Activated naive CD8-positive, alpha-beta T cell treated with anti-CD3 and anti-CD28 coated beads, Interleukin-2, amount 10 ng/mL, durations not matched to agents 7 days and 5 days (primary cell): ENCODE measurements at places on chromosomes 12 and 14. TPM values are rescaled to one million over a fixed set of nuclear protein-coding genes. Genes with fewer than 3 reads are reported as not detected.
A peak's percentile ranks its signal among the peaks of the same experiment; 100 is the strongest.

DNA sequence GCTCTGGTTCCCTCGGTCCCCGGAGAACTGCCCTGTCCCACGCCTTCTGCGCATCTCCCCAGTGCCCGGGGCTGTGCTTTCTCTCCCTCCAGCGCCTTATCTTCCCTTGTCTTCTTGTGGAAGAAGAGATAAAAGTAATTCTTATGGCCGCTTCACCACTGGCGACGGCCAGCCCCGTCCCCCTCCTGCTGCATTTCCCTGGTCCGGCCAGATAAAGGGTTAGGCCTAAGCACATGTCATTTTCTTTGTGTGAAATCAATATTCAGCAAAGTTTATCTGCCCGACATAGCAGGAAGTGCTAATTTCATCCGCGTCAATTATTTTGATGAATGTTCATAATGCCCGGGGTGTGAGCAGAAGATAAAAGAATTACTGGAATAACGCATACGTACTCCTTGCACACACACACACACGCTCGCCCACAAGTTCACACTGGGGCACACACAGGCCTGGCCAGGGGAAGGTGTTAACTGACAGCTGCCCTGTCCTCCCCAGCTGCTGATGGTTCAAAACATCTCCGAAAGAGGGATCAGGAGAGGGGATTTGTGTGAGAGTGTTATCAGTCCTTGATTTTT, 177.7 kb upstream of the LHX5 start:
- peaks cover 19% of the 10 kb centered on the region for H3K27me3 ChIP-seq
- H3K36me3 ChIP-seq: no peaks in the 10 kb centered on the region
- no peak overlapping the region for H3K4me3 ChIP-seq
- no peak overlapping the region for H3K27ac ChIP-seq
- no peaks in the 10 kb centered on the region for H3K4me1 ChIP-seq

GRCh38 chr12:18246066-18246465, 15.3 kb upstream of the PIK3C2G start:
- H3K36me3 ChIP-seq: no peaks in the 10 kb centered on the region
- H3K4me3 ChIP-seq: no peak overlapping the region
- no peaks in the 10 kb centered on the region for H3K4me1 ChIP-seq

GRCh38 chr12:127179176-127179575, 1087.8 kb upstream of the TMEM132C start:
- no peaks in the 10 kb centered on the region for H3K4me1 ChIP-seq
- no peak overlapping the region for H3K4me3 ChIP-seq
- DNase-seq: no peak
- no peak overlapping the region for H3K27ac ChIP-seq
- no peaks in the 10 kb centered on the region for H3K27me3 ChIP-seq
- no peaks in the 10 kb centered on the region for H3K36me3 ChIP-seq

GRCh38 chr12:126139355-126139754, 1074.1 kb downstream of the AACS start:
- H3K4me3 ChIP-seq: no peak overlapping the region
- H3K27ac ChIP-seq: no peak overlapping the region
- no peaks in the 10 kb centered on the region for H3K36me3 ChIP-seq

DNA sequence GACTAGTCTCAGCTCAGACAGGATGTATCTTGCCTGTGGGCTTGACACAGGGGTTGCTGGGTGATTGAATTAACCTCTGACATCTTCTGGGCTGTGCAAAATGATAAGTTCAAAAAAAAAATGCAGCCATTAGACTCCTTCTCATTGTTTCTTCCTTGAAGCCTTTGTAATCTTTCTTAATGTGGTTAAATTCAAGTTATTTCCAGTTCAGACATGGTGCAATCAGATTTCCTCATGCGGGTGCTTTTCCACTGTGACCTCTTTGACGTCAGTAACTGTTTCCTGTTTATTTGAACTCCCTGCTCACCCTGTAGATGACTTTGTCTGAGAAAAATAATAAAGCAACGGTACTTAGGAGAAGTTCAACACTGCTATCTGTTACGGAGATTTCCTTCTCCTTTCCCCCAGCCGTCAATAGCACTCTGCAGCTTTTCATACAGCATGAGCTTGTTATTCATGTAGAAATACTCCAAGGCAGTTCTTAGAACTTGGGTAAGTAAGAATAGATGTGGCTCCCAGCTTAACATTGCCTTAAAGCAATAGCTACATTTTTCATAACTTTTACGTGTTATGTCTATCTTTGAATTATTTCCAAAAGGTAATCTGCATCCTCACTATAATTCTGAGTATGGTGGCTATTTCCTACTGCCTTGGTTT, 155.5 kb downstream of the PRKCH start:
- peak overlapping the region; percentile 96 for H3K27ac ChIP-seq
- no peak for DNase-seq
- peak overlapping the region; percentile 82 for H3K4me3 ChIP-seq

DNA sequence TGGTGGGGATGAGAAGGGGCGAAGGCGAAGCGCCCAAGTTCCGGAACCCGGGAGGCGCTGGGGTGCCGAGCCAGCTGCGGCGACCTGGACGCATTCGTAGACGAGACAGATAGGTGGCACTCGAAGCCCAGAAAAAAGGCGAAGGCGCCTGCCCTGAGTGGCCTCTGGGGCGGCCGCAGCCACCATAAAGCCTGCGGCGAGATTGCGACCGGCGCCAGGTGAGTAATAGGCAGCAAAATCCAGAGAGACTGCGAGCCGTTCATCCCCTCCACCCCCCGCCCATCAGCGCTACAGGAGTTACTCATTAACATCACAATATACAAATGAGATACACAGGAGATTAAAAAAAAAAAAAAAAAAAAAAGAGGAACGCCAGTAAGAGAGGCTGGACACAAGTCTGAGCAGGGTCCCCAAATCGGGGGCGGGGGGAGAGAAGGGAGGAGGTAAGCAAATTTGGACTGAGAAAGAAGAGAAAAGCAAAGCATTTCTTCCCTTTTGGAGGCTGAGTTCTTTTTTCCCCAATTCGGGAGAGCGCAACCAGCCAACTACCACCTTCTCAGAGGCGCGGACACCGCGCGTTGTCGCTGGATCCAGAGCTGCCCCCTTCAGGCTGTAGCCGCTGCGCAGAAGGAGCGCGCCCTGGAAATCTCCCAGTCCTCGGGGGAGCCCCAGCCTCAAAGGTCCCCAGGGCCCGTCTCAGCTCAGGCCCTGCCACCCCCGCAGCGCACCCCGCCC, 15.7 kb downstream of the TBX3 start:
- peaks cover 8% of the 10 kb centered on the region for H3K4me1 ChIP-seq
- no peak overlapping the region for H3K4me3 ChIP-seq
- H3K27ac ChIP-seq: no peak overlapping the region
- peak; percentile 33 for DNase-seq
- no peaks in the 10 kb centered on the region for H3K36me3 ChIP-seq

- no peak overlapping the region for H3K27ac ChIP-seq
- peaks cover 39% of the 10 kb centered on the region for H3K4me1 ChIP-seq
- H3K27me3 ChIP-seq: no peaks in the 10 kb centered on the region
These were observed 2.5 kb downstream of the FUT8 start for GRCh38 chr14:65414961-65415589.

DNA sequence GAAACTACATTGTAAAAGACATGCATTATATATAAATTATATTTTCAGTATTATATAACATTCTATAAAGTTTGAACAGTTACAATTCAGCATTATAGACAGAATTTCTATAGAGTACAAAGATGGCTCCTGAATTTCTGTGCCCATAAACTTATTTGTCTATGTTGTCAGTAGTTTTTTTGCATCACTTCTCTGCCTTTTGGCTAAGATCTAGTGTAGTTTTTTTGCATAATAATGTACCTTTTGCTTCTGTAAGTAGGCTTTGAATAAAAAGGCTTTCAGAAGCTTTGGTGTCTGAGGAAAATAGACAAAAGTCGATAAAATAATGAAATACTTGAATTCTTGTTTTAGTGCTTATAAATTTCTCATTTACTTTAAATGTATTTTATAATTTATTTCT, 11.1 kb downstream of the DNAL1 start:
- no peaks in the 10 kb centered on the region for H3K27me3 ChIP-seq
- no peak overlapping the region for H3K4me3 ChIP-seq
- H3K36me3 ChIP-seq: peaks cover 5% of the 10 kb centered on the region
- no peak overlapping the region for H3K27ac ChIP-seq

DNA sequence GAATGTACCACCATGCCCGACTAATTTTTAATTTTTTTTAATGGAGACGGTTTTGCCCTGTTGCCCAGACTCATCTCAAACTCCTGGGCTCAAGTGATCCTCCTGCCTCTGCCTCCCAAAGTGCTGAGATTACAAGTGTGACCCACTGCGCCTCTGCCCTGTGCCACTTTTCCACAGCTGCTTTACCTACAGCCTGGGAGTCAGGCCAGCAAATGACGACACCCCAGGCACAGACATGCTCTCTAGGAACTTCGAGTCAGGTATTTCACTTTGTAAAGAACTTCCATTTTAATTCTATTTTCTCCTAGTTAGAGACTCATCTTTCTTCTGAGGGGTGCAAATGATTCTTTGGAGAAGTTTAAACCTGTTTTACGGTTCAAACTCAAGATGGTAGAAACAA, 89.0 kb downstream of the ETV6 start:
- DNase-seq: no peak
- peaks cover 7% of the 10 kb centered on the region for H3K4me1 ChIP-seq
- no peak overlapping the region for H3K27ac ChIP-seq

GRCh38 chr12:4174417-4174816, 99.1 kb upstream of the CCND2 start:
- no peak for DNase-seq
- H3K36me3 ChIP-seq: peaks cover 2% of the 10 kb centered on the region
- H3K27me3 ChIP-seq: no peaks in the 10 kb centered on the region
- H3K4me3 ChIP-seq: no peak overlapping the region

DNA sequence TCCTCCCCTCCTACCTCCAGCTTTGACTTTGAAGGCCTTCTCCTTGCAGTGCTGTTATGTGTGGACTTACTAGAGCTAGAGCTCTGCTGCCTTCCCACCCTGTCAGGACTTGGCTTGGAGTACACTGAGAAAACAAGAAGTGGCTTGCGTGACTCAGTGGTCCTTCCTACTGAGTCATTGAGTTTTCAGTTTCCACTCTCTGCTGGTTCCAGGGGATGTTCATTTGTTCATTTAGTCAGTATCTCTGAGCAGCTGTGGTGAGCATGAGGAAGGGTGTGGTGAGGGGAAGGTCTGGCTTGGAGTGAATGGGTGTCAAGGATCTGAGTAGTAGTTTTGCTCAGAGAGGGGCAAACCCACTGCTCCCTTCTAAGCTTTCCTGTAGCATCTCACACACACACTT, 17.2 kb upstream of the ELK3 start:
- peaks cover 9% of the 10 kb centered on the region for H3K4me1 ChIP-seq
- peak; percentile 39 for DNase-seq
- H3K36me3 ChIP-seq: peaks cover 21% of the 10 kb centered on the region

DNA sequence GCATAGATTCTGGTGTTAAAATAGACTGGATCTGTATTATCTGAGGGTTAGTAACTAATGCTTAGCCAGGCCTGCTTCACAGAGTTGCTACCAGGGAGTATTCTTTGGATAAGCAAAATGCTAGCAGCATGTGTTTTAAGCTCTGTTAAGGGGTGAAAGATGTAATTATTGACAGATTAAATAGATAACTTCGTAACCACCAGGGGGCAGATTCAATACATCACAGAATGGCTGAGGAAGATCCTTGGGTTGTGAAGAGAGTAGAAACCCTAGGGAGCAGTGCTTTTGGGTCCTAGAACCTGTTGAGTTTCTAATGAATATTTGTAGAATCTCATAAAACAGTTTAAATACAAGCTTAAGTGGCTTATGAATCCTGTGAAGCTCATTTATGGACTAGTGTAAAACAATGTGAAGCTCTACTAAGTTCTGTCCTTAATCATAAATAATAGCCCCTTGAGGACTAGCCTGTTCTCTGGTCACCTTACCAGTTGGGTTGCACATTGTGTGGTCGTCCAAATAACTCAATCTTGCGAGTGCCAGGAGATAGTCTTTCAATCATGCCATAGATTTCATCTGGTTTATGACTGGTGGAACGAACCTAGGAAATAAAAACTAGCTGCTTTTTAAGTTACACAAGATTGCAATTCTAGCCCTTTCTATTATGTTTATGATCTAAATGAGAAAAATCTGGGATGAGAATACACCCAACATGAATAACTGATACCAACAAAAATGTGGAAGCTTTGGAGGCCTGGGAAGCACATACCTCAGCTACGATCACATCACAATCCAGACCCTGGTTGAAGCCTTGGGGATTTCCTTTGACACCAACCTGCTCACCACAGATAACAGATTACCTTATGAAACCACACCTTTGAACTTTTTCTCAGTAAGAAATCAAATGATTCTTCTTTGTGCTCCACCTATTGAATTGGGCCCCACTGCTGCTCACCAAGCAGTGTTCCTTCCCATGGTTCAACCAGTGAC, 12.3 kb downstream of the METTL3 start:
- H3K27ac ChIP-seq: peak overlapping the region; percentile 73
- peaks cover 48% of the 10 kb centered on the region for H3K36me3 ChIP-seq
- H3K4me3 ChIP-seq: peak overlapping the region; percentile 28
- no peak for DNase-seq
- H3K27me3 ChIP-seq: no peaks in the 10 kb centered on the region

GRCh38 chr14:98114122-98114895, 1157.7 kb downstream of the BCL11B start:
- H3K4me3 ChIP-seq: no peak overlapping the region
- DNase-seq: no peak
- H3K4me1 ChIP-seq: no peaks in the 10 kb centered on the region
- H3K27ac ChIP-seq: no peak overlapping the region

DNA sequence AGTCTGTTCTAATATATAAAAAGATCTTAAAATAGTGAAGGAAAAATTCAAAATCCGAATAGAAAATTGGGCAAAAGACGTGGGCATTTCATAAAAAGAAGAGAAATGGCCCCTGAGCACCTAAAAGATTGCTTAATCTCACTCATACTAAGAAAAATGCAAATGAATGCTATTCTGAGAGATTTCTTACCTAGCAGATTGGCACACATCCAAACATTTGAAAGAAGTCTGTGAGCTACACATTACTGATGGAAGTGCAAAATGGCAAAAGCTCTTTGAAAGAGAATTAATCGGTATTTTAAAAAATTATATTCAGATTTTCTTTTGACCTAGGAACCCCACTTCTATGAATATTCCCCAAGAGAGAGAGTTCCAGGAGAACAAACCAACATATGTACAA, 280.4 kb upstream of the GARIN6 start:
- H3K27ac ChIP-seq: no peak overlapping the region
- H3K36me3 ChIP-seq: no peaks in the 10 kb centered on the region
- H3K4me1 ChIP-seq: no peaks in the 10 kb centered on the region
- no peak for DNase-seq
- H3K4me3 ChIP-seq: no peak overlapping the region
- H3K27me3 ChIP-seq: no peaks in the 10 kb centered on the region

Gene TRPV4
- total RNA-seq: not detected

Gene PTHLH
- not detected for total RNA-seq

Gene SLC38A1
- total RNA-seq: 194 TPM

Gene EPYC
- not detected for total RNA-seq

Gene TAS2R20
- total RNA-seq: 1.2 TPM

Gene ATL1
- total RNA-seq: 1.5 TPM

Gene PLEKHD1
- 0.11 TPM for total RNA-seq

Gene PKP2
- total RNA-seq: 0.36 TPM

Gene DGLUCY
- total RNA-seq: 136 TPM
